NCI-H2029 (cell line): ENCODE measurements at places on chromosomes 2 and 18.

- no peak for DNase-seq
These were observed 50.9 kb downstream of the CABYR start for GRCh38 chr18:24189664-24190346.

DNA sequence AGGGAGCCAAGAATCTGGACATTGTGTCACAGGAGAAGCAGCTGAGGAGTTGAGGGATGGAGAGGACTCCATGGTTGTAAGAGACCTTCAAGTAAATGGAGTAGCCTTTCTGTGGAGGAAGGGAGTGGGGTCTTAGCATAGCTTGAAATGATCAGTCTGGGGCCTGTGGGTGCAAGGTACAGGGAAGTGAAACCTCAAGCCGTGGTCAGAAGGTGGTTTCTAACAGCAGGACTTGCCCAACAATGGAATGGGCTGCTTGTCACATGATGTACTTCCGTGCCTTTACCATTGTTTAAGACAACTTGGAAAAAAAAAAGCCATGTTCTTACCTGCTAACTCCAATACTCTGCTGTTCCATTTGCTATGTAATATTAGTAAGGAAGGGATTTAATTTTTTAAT lies 140.7 kb downstream of the LDLRAD4 start:
- DNase-seq = no peak

DNA sequence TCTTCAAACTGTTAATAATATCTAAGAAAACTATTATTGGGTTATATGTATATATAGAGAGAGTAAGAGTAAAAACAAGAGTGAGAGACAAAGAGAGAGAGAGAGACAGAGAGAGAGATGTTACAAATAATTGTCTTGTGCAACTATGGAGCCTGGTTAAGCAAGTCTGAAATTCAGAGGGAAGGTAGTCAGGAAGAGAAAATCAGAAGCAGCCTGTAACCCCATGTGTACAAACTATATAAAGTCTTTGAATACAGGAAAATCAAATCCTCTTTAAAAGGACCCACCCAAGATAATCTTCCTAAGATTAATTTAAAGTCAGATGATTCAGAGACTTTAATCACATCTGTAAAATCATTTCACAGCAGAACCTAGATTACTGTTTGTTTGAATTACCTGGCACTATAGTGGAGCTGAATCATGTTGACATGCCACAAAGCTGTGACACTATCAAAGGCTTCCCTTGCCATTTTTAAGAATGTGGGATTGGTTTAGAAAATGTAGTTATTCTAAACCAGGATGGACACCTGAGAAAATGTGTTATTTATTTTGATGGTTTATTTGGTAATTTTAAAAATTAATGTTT lies 301.7 kb upstream of the FSIP2 start:
- DNase-seq = no peak

GRCh38 chr2:105373344-105373781 lies 25.5 kb downstream of the FHL2 start:
- DNase-seq = no peak

GRCh38 chr2:45899926-45900325 lies 248.5 kb downstream of the PRKCE start:
- no peak for DNase-seq

DNA sequence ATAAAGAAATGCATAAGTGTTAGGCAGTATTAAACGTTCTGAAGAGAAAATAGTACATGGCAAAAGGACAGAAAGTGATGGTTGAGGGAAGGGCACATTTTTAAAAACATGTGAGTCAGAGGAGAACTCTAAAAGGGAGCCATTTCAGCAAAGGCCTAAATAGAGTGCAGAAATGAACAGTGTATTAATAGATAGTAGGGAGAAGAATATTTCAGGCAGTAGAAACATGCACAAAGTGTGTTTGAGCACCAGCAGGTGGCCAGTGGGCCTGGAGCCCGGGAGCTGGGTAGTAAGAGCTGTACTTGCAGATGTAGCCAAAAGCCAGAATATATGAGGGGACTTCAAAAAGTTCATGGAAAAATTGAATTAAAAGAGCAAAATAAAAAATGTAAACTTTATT lies 288.1 kb upstream of the FIGN start:
- DNase-seq = no peak

- no peak for DNase-seq
These were observed 37.2 kb upstream of the ZNF532 start for GRCh38 chr18:58827428-58827827.

- DNase-seq = no peak
These were observed 769.2 kb upstream of the FAM98A start for GRCh38 chr2:34368304-34368703.

DNA sequence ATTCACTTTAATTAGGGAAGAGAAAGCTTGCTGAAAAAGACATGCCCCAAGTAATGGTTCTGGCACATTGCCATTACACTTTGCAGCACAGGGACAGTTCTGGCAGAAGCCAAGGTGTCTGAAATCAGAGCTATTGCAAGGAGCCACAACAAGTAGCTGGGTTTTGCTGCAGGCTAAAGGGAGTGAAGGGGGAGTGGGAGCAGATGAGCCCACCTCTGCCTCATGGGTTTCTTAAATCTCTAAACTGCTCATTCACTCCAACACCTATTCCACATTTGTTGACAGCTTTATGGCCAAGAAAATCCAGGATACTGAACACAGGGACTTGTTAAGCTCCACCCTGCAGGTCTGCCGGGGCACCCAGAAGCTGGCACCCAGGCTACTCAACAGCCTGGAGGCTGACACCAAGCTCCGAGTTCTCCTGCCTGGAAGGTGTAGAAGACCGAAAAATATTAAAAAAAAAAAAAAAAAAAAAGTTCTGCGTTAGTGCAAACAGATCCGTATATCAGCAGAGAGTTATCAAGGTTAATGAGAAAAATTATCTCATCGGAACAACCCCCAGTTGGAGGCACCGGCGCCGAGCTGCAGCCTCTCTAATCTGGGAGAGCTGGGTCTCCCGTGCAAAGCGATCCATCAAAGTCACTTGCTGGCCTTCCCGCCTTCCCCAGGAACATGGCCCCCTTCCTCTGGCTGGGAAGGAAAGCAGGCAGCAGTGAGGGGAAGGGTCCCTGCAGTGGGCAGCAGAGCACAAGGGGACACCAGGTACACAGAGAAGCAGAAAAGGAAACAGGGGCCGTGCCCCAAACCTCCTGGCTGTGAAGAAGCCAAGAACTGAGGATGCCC lies 123.7 kb downstream of the HNMT start:
- DNase-seq = peak; percentile 18

DNA sequence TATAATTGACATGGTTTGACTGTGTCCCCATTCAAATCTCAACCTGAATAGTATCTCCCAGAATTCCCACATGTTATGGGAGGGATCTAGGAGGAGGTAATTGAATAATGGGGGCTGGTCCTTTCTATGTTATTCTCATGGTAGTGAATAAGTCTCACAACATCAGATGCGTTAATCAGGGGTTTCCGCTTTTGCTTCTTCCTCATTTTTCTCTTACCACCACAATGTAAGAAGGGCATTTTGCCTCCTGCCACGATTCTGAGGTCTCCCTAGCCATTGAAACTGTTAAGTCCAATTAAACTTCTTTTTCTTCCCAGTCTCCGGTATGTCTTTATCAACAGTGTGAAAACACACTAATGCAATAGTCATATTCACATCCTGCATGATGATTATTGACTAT lies 1073.3 kb upstream of the CDH2 start:
- DNase-seq = no peak

- DNase-seq = no peak
These were observed 33.4 kb upstream of the PPM1B start for GRCh38 chr2:44135296-44135695.

DNA sequence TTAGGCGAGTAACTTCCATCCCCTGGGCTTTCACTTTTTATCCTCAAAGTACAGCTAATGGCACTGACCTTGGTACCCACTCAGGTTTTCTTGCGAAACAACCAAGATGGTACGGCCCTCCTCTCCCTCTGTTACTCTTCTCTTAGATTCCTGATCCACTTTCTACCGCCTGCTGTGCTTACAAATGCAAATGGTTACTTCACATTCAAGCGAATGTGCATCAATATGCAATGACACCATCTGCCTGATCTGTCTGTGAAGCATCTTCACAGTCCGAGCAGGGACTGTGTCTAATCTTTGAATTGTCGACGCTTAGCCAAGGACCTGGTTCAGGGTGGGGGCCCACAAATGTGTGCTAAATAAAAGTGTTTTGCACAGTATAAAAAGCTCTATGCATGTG lies 112.2 kb downstream of the TRIB2 start:
- DNase-seq = no peak

DNA sequence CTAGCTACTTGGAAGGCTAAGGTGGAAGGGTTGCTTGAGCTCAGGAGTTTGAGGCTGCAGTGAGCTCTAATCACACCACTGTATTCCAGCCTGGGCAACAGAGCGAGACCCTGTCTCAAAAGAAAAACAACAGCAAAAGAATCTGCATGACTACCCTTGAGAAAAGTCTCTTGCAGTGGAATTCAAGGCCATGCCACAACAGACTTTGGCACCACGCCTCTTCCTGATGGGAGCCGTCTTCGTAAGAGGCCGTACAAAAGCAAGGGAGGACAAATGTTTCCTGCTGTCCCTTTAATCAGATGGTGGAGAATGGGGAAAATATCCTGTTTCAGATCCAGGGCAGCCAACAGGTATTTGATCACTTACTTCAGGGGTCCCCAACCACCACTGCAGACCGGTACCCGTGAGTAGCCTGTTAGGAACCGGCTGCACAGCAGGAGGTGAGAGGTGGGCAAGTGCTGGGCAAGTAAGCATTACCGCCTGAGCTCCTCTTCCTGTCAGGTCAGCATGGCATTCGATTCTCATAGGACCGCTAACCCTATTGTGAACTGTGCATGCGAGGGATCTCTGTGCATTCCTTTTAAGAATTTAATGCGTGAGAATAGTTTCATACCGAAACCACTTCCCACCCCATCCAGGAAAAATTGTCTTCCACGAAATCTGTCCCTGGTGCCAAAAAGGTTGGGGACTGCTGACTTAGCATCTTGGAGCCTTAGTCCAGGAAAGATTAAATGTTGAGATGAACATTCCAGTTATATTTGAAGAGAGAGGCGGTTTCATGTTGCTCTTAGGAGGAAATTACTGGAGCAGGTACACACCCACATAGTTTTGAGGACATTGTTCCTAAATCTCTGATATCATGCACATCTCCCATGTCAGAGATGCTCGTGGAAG lies 94.4 kb upstream of the XPO1 start:
- DNase-seq = no peak

GRCh38 chr2:113770929-113771328 lies 14.5 kb upstream of the SLC35F5 start:
- DNase-seq = no peak

GRCh38 chr18:62128157-62128556 lies 58.7 kb downstream of the PIGN start:
- no peak for DNase-seq

GRCh38 chr2:33788044-33788443 lies 188.9 kb upstream of the FAM98A start:
- no peak for DNase-seq

DNA sequence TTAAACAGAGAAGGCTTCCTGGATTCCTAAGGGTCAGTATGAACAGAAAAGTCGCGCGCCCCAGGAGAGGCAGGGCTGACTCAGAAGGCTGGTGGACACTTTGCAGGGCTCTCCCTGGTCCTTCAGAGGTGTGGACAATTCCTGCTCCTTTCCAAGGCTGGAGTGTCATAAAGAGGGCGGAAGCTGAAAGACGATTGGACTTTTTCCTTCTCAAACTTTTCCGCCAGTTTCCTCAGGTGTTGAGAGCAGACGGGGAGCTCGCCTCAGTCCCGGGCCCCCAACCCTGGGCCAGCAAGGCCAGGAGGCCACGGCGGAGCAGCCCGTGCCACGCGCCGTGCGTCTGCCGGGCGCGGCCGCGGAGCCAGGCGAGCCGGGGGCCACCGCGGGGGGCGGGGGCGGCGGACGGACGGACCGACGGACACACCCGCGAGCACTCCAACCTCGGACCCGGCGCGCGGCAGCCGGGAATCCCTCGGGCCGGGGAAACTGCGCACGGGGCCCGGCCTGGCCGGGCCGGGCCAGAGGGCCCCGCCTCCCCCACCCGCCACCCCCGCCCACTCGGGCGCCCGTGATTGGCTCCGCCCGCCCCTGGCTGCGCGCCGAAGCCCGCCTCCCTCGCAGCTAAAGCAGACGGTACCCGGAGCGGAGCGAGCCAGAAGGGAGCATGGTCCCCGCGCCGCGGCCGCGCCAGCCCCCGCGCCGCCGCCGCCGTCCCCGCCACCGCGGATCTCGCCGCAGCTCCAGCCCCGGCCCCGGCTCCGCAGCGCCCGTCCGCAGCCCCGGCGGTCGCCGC lies at the start of gene KLHL29:
Gene KLHL29 (plus strand): TSS at position 629 of the 793 bp plus-strand sequence. CDS start 177,018 bp downstream, outside the sequence.
- DNase-seq = peak; percentile 42

DNA sequence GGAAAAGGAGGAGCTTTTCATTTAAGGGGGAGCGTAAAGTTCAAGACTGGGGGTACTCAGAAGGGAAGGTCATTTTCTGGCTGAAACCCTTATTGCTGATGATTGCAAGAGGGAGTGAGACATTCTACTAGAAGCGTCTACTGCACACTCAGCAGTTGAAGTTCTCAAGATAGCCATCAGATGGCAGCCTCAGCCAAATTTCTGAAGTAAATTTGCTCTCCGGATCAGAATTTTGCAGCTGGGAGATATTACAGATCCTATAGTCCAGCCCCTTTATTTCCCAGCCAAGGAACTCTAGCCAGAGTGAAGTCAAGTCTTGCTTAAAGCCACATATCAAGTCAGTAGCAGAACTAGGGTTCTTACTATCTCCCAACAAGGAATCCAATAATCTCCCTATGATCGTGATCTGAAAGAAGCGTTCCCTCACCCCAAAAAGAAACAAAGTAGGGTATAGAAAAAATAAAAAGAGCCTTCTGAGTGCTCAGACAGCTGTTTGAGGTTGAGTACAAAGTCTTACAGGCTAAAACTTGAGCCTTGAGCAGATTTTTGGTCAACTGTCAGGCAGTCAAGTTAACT lies 24.0 kb downstream of the RAX start:
- DNase-seq = peak; percentile 59

GRCh38 chr18:29556070-29556469 lies 1379.1 kb upstream of the CDH2 start:
- DNase-seq = no peak

GRCh38 chr2:205627085-205627484 lies 55.2 kb upstream of the NRP2 start:
- no peak for DNase-seq

DNA sequence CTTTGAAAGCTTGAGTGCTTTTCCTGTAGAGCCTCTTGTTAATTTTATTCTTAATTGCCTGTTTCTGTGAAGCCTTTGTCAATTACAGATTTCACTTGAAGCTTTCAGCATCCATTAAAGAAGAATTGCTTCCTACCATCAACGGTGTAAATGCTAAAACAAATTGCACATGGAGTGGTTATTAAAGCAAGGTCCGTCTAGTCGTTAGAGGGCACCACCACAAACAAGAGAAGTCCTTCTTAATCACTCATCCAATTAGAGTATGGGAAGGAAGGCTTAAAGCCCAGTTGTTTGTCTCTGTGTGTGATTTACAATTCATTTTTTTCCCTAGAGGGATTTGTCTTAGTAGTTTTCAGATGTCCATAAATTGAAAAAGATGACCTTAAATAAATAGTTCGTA lies 1.6 kb downstream of the KCNJ3 start:
- no peak for DNase-seq

DNA sequence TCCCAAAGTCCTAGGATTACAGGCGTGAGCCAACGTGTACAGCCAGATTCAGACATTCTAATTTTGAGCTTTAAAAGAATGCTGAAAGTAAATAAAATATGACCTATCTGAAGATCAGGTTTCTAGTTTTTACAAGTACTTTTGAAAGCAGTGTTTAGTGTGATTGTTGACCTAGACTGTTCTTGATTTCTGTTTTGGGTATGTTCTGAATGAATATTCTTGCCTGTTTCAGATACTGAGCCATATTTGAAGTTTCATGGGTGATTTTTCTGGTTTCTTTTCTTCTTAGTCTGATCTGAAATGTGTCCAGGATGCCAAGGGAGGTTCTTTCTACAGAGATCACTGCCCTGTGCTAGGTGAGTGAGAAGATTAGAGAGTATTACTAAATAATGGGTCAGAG lies 37.2 kb downstream of the MIB1 start:
- no peak for DNase-seq

- DNase-seq = peak; percentile 31
These were observed 160.1 kb downstream of the HAUS1 start for GRCh38 chr18:46264255-46264654.
